AG04449 (cell line): ENCODE measurements at places on chromosomes 2 and 18.

DNA sequence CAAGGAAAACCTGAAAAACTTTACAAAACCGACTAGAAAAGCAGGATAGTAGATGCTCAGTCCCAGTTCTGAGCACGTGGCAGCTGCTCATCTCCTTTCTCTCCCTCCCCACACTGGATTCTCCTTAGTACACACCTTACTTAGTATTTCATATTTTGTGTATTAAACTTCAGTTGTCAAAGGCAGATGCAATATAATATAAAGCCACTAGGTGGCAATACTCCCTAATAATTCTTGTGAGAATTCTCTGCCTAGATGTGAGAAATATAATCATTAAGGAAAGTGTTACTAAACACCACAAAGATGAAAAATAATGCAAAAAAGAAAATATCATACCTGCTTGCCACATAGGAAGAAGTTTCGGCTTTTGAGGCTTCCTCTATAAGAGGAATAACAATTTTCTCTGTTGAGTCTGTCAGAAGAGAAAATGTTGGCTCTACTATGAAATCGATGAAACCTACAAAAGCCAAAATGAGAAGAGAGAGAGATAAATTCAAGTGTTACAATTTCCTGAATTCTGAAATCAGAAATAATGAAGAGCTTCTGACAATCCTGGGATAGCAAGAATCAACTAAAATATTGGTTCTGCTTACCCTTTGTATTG, 200.6 kb downstream of the PPP1R1C start:
- no peak for DNase-seq

DNA sequence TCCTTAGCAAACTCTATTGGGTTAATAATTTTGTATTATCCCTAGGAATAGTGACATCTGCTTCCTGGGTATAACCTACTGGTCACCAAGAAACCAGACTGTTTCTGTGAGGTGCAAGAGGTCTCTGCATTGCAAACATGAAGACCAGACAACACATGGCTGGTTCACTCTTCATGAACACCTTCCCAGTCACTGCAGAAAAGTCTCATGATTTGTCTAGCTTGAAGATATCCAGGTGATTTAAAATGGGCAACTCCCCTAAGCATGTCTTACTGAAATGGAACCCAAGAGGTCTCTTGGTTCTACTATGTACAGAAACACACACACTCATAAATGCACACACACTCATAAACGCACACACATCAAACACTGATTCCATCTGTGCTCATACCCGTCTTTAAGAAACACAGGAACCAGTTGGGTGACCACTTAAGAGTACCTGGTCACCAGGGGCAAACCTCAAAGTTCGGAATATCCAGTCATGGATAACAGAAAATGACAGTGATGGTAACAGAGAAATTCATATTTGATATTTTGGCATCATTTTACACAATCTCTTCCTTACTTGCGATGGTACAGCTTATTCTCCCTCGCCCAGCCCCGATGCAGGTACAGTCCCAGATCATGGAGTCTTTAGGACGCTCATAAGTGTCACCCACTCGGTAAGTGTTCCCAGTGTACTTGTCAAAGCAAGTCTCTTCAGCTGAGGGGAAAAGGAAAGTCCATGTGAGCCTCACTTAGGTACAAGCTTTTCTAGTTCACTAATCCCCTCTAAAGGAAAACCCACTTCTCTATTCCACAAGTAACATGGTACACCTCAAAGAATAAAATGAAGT, 2.9 kb downstream of the FN1 start:
- DNase-seq = no peak

DNA sequence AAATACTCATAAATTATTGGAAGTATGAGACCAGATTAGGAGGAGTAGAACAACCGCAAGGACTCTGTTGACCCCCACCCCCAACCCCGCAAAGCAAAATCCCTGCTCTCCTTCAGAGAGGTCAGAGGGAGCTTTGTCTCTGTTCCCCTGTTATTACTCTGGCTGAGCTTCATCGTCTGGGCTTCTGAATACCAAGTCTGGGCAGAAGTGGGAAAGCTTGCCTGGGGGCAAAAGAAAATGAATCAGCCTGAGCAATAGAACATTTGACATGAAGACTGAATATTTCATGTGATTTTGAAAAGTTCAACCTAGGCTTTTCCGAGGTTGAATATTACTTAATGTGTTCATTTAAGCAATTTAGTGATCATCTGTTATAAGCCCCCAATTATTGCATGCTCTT, 114.6 kb upstream of the ARHGAP28 start:
- no peak for DNase-seq

- no peak for DNase-seq
Measured at GRCh38 chr2:175441181-175441761, 259.8 kb upstream of the ATP5MC3 start.

GRCh38 chr2:235382179-235382578, 111.7 kb upstream of the AGAP1 start:
- no peak for DNase-seq

GRCh38 chr2:129752176-129752575, 227.3 kb upstream of the RAB6C start:
- no peak for DNase-seq

DNA sequence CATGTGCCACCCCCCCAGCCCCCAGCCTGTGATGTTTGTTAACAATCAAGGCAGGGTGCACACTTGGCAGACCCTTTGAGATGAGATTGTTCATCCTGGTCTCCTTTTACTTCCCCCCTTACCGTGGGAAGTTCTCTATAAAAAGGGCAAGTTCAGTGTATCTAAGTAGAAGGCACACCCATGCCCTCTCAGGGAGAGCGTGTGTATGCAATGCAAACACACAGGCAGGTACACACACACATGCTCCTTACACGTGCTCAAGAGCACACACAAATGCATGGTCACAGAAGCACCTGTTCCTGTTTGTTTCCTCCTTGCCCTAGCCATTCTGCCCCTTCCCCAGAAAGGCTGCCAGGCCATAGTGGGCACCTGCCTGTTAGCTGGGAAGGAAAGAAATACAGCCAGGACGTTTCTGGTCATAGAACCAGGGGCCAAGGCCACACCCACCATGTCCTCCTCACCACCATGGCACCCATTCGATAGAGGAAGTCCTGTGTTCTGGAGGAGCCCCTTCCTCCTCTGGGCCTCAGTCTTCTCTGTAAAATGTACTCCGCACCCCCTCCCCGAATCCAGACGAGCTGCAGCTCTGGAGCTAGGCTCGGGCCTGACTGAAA, 3.1 kb downstream of the ATOH8 start:
- DNase-seq = no peak

- no peak for DNase-seq
Measured at GRCh38 chr2:127511917-127512316, 14.4 kb downstream of the IWS1 start.

GRCh38 chr2:12727065-12727464, 10.3 kb downstream of the TRIB2 start:
- no peak for DNase-seq

DNA sequence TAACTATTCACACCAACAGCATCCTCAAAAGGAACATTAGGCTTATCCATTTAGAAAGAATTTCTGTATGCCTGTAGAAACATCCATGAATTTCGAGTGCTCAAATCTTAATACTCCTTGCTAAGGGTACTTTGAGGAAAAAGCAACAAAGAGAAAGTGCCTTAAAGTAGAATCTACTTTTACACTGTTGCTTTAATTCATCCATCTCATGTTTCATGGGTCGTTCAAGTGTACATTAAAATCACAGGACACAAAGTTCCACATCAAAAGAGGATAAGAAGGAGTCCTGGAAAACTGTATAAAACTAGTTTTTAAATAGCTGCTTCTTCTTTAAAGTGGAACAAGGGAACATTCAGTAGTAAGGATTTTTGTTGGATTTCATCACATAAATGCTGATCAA, 54.5 kb downstream of the LRP1B start:
- DNase-seq = no peak
